ENCODE measurements at places on chromosomes 12 and 14.

GRCh38 chr14:91387951-91388381 lies 29.7 kb downstream of the CCDC88C start:
- DNase-seq, result no peak

GRCh38 chr14:21308479-21309237 lies 28.8 kb downstream of the RPGRIP1 start:
- DNase-seq, result peak; percentile 46

DNA sequence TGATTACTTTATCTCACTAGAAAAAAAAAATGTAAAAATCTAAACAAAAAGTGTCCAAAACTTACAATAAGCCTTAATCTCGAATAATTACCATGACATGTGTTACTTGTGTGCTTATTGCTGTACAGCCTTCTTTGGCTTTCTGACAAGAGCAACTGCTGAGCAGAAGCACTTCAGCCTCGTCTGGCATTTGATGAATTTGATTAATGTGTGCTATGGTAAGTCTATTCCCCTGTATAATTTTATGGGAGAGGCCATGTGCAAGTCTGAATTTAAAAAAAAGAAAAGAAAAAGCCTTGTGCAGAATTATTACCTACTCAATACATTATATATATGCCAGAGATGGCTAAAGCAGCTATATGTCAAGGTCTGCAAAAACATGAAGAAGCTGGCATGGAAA lies 113.9 kb downstream of the AEBP2 start:
- no peak for DNase-seq

GRCh38 chr12:125122668-125123067 lies 57.4 kb downstream of the AACS start:
- no peak for DNase-seq
